ENCODE measurements at places on chromosomes 7 and 10.

DNA sequence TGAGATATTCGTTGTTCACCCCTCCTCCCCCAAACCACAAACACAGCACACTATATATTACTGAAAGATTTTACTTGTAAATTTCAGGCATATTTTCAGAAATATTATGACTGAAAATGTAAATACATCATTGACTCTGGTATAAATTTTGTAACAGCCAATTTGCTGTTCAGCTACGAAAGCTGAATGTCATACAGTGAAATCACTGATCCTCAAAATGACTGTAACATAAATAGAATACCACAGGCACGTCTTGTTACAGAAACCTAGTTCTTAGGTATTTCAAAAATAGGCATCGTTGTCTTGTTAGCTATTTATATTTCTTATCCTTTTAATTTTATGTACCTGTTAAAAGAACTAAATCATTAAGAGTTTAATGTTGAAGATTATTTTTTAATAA, 15.1 kb downstream of the TRUB1 start:
- DNase-seq, result no peak

GRCh38 chr7:126690848-126691751, 561.6 kb downstream of the GRM8 start:
- no peak for DNase-seq

GRCh38 chr10:124521429-124521871, 59.8 kb downstream of the LHPP start:
- DNase-seq, result no peak

DNA sequence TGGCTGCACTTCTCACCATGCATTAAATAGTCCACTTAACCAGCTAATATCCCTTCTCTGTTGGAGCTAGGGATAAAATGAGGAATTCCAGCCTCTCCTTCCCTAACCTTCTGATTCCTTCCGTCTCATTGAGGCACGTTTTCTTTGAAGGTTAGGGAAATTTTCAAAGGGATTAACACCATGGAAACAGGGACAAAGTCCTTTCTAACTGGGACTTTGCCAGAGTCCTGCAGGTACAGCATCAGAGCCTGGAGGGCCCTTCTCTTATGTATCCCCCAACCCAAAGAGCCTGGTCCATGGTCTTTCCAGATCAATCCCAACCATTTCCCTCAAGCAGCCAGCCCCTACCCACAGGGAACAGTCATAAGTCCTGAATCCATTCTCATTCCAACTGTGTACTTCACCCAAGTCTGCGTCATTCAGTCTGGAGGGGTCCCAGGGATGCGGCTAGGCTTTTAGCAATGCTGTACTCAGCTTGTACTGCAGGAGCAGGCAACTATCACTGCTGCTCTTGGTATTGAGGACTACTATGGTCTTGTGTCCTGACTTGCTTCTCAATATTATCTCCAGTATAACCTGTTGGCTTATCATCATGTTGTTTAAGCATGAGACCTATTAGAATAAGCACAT, 34.6 kb upstream of the CROT start:
- DNase-seq, result no peak

GRCh38 chr7:154569916-154570315, 433.0 kb downstream of the PAXIP1 start:
- no peak for DNase-seq

DNA sequence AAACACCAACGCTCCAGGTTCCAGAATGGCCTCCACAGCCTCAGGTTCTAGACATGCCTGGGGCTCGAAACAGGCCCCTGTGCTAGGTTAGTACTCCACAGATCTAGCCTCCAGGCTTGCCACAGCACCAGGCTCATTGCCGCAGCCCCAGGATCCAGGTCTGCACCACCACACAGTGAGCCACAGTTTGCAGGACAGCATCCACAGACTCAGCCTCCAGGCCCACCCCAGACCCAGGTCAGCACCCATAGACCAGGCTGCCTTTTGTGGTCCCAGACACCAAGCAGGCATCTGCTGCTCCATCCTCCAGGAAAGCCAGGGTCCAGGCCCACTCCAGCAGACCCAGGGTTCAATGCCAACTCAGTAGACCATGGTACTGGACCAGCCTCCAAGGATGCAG, 132.3 kb upstream of the VSTM2A start:
- DNase-seq, result no peak

DNA sequence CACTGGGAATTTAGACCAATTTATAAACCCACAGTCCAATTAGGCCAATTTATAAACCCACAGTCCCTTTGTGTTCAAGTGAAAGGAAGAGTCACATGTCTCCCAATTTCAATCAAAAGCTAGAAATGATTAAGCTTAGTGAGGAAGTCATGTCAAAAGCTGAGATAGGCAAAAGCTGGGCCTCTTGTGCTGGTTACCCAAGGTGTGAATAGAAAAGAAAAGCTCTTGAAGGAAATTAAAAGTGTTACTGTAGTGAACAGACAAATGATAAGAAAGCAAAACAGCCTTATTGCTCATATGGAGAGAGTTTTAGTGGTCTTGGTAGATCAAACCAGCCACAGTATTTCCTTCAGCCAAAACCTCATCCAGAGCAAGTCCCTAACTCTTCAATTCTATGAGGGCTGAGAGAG, 245.0 kb downstream of the HDAC9 start:
- DNase-seq, result no peak

GRCh38 chr7:128937647-128938543, at the start of gene IRF5:
Gene IRF5, plus strand, starts transcription at chr7:128937927. Its CDS starts 4,155 bp downstream, at chr7:128942082.
- DNase-seq, result peak; percentile 38

GRCh38 chr10:125772112-125772863, 3.3 kb downstream of the MMP21 start:
- no peak for DNase-seq

DNA sequence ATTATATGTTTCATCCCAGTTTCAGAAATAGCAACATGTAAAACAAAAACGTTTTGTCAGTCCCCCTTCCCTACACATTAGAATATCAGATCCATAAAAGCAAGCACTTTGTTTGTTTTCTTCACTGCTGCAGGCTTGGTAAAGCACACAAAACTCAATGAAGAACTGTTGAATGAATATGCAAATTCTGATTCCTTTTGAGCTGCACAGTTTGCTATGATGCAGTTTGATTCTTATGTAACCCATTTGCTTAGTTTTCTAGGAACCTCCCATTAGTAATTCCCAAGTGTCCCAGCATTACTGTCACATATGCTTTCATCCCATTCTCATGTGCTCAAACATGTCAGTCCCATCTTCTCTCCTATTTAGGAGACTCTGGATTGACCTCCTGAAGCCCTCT, 26.1 kb upstream of the CHCHD3 start:
- no peak for DNase-seq
